ENCODE measurements at places on chromosomes 6 and 20. TPM values are rescaled to one million over a fixed set of nuclear protein-coding genes. Genes with fewer than 3 reads are reported as not detected.

The ARMH2 gene
- polyA plus RNA-seq, result not detected

The CENPW gene
- 78.8 TPM for polyA plus RNA-seq

The C6orf15 gene
- 0.78 TPM for polyA plus RNA-seq

The CNKSR3 gene
- 1.1 TPM for polyA plus RNA-seq

The MRPL2 gene
- 90.8 TPM for polyA plus RNA-seq

The SPATS1 gene
- polyA plus RNA-seq, result not detected

DNA sequence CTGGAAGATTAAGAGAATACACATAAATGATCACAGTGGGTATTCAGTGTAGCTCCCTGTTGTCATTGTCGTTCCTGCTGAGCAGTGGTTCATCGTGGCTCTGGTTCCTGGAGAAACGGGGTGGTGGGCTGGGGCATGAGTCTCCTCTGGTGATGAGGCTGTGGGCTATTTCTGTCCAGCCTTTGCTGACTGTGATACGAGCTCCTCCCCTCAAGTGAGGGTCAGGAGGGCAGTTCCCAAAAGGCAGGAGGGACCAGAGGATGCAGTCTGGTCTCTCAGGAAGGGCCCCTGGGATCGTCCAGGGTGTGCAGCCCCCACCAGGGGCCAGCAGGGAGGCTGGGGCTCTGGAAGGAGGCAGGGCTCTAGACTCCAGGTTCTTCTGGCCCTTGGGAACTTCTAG, 31.1 kb upstream of the DLGAP4 start:
- DNase-seq, result no peak

DNA sequence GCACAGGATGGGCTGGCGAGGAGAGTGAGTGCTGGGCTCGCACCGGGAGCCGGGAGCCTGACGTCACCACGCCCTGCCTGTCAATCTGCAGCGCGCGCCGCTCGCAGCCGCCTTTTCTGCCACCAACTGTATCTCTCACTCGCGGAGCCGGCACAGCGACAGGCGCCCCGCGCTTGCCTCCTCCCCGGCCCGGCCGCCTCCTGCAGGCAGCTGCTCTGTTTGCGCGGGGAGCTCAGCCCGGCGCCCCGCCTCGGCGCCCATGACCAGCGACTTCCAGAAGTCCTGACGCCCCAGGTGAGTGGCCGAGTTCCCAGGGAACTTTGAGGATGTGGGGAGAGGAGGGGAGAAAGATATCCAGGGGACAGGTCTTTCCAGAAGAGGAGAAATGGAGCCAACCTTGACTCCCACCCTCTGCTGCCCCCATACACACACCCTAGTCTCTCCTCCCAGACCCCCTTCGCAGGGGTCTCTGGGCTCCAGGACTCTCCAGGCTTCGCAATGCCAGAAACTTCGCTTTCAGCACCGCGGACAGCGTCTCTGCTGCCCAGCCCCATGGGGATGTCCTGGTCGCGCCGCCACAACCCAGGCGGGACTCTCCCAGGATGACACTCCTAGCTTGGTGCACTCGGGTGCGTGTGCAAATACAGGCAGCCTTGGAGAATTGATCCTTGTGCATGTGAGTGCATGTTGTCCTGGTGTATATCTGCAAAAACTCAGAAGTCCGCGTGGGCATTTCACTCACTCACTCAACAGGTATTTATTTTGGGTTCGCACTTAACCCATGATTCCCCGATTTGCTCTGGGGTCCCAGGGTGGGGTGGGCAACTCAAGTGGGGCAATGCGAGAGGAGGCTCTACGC, at the start of gene GPR6:
GPR6 (plus strand) TSS at position 138 of the 859 bp plus-strand sequence. CDS start 802 bp downstream, outside the sequence.
- DNase-seq, result peak; percentile 24

DNA sequence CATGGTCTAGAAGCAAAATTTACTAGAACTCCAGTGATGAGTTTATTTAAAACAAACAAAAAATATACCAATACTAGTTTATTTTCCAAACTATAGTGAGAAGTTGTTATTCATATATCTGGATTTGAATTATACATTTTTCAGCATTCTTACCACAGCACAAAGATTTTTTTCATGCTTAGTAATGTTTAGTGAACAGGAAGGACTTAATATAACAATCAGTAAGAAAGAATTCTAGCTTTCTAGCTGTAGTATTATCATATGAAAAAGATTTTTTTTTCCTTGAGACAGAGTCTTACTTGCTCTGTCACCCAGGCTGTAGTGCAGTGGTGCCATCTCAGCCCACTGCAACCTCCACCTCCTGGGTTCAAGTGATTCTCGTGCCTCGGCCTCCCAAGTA, 13.8 kb downstream of the MARCKS start:
- no peak for DNase-seq

DNA sequence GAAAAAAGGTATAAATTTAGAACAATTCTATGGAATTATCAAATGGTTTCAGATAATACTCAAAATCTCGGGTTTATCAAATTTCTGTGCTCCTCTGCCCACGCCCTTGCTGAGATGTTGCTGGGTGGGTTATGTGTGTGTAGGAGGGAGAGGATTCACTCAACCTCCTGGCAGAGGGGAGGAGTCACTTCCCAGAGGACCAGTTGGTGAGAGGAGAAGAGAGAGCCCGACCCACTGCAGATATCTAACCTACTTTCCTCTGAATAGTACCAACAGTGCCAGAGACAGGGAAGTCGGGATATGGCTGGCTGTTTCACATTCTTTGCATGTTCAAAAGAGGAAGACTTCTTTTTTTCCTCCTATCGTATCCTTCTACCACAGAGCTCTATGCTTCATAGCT, 187.1 kb upstream of the MAN1A1 start:
- no peak for DNase-seq

GRCh38 chr6:106165885-106166485, 79.8 kb downstream of the PRDM1 start:
- DNase-seq, result no peak

- peak; percentile 91 for DNase-seq
Measured at GRCh38 chr6:151284012-151284411, 44.2 kb downstream of the AKAP12 start.

- DNase-seq, result peak; percentile 17
Measured at GRCh38 chr6:100116411-100117194, 122.6 kb upstream of the MCHR2 start.

DNA sequence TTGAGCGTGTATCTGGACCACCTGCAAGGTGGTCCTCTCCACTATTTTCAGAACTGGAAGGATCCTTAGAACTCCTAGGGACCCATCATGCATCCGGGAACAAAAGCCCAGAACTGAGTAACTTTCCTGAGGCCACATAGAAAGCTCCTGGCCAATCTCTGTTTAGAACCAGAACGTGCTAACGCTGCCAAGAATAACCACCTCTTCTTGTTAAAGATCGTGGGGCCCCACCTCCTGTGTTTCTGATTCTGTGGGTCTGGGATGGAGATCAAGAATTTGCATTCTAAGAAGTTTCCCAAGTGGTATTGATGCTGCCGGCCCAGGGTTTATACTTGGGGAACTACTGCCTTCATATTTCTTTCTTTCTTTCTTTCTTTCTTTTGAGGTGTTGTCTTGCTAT, 13.3 kb downstream of the CD40 start:
- no peak for DNase-seq

DNA sequence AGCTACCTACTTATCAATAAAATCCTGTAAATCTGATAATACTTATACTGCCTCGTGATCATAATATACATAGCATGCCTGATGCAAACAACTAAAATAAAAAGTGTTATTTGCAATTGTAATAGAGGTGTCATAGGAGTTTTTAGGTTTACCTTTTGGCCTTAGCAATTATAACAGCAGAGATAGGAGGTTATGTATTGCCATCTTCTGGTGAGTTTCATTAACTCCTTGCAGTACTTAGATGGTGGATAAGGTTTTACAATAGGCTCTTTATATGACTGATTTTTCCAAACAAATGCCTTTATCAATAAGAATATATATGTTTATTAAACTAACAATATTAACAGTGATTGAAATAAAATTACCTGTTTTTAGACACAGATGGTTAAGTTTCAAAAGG, 27.8 kb upstream of the MYCT1 start:
- peak; percentile 23 for DNase-seq

DNA sequence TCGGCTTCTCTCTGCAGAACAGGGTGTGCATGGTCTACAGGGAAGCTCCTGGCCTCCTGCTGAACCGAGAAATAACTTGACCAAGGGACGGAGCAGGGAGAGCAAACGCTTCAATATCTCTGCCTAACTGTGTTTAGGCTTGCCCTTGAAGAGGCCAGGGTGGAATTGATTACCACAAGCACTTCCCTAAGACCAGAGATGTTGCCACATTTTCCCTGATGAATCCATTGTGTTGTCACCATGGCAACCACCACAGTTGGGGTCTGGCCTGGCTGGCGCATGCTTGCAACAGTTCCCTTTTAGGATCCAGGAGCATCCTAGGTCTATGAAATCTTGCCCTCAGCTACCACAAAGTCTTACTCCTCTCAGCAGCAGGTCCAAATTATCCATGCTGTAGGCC, 213.5 kb upstream of the SULF2 start:
- no peak for DNase-seq

- DNase-seq, result no peak
Measured at GRCh38 chr20:1374246-1374645, 18.6 kb downstream of the FKBP1A start.

DNA sequence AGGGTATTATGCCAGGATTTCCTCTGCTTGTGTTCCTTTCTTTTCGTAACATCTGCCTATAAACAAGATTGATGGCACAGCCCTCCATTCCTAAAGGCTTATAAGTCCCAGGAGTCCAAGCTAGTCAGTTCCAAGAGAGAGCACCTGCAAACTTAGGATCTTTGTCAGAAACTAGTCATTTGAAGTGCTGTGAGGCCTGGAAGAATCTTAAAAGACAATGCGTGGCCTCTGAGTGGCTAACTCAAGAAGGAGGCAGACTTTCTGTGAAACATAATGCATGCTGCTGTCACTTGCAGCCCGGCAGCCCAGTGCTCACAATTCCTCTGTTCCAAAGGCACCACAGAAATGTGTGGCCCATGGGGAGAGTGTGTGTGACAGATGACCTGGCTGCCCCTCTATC, 135.0 kb upstream of the SUPT3H start:
- no peak for DNase-seq

DNA sequence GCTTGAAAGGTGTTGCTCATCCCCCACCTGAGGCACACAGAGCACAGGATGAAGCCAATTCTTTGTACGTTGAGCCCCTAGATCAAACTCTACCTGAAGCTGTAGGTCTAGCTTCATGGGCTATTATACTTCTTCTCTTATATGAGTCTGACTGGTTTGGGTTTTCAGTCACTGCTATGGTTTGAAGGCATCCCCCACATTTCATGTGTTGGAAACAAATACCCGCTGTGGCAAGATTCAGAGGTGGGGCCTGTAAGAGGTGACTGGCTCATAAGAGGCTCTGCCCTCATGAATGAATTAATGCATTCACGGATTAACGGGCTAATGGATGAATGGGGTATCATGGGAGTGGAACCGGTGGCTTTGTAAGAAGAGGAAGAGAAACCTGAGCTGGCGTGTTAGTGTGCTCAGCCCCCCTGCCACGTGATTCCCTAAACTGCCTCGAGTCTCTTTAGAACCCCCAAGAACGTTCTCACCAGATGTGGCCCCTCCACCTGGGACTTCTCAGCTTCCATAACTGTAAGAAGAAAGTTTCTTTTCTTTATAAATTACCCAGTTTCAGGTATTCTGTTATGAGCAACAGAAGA, 39.2 kb downstream of the PREX1 start:
- DNase-seq, result no peak

DNA sequence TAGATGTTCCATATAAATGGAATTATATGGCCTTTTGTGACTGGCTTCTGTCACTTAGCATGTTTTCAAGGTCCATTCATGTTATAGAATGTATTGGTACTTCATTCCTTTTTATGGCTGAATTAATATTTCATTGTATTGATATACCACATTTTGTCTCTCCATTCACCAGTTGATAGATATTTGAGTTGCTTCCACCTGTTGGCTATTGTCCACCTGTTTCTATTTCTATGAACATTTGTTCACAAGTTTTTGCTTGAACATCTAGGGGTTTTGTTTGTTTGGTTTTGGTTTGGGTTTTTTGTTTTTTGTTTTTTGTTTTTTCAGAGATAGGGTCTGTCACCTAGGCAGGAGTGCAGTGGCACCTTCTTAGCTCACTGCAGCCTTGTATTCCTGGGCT, 23.2 kb downstream of the WFDC3 start:
- no peak for DNase-seq

- no peak for DNase-seq
Measured at GRCh38 chr6:127367023-127367375, 23.6 kb upstream of the ECHDC1 start.
